ENCODE measurements at places on chromosomes 3 and 15. TPM values are rescaled to one million over a fixed set of nuclear protein-coding genes. Genes with fewer than 3 reads are reported as not detected.

Gene C3orf70
- total RNA-seq = not detected

- DNase-seq = no peak
Observed at GRCh38 chr3:20741381-20741780, 555.4 kb upstream of the SGO1 start.

DNA sequence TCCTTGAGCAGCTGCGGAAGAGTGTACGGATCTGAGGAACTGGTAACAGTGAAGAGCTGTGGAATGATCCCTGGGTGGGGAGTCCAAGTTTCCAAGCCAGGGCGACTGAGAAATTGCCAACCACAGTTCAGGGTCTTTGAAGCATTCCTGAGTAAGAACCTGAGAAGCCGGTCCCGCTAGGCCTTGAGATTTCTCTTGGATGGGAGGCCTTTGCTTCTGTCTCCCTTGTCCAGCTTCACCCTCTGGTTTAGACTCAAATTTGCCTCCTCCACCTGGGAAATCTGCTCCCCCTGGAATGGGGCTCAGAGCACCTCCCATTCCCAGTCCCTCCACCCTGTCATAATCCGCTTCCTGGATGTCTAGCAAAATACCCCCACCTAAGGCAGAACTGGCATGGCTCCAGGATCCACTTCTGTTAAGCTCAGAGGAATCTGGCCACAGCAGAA is 127.7 kb upstream of the DLG1 start:
- no peak for DNase-seq

DNA sequence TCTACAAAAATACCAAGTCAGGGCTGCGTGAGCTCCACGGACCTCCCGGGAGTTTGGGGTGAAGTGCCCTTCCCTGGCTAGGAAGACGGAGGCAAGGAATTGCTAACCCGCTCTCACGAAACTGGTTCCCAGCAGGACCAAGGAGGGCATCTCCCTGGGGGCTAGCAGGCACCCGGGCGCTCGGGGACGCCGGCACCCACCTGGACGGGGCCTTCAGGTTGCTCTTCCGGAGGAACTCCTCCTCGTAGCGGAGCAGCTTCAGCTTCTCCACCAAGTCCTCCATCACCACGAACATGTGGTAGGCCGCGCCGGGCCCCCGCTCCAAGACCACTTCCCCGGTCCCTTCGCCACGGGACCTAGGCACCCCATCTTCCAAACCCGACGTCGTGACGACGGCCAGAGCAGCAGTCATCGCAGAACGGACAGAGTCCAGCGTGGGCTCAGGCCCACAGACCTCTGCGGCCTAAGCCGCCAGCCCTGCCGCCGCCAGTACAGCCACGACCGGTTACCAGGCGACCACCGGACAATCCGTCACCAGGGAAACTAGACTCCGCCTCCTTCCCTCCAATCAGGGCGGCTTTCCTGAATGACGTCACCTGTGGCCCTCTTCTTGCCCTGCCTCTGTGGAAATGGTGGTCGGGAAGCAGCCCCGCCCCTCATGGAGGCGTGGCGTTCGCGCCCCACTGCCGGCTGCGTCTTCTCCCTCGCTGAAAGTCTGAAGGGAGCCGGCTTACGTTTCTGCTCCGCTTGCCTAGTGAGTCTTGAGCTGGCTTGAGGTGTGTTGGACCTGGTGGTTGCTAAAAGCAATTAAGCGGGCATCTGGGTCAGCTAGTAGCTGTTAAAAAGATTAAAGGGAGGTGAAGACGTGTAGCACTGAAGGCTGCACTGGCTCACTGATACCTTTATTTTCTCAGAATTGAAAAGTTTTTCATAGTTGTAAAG is at the start of gene IFT57:
TSS of gene IFT57 (minus strand) at position 514 of the 942 bp plus-strand sequence. CDS start at position 412, 102 bp downstream.
- peak; percentile 93 for DNase-seq

DNA sequence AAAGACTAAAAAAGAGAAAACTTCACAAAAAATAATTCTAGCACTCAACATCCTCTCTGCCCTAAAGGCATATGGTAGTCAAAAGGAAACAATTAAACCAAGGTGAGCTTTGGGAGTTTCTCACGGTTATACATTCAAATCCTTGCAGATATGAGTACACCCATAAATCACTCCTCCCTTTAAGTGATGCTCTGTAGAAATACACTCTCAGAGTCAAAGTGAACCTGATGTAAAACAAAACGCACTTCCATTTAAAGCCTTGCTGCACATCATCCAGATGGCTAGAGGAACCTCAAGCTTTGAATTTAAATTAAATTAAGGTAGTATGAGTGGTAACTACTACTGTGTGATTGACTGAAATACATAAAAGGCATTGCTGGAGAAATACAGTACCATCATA is 36.0 kb upstream of the AADAC start:
- DNase-seq = no peak

GRCh38 chr15:90002428-90002844 is 1.3 kb downstream of the ZNF710 start:
- peak; percentile 51 for DNase-seq

- DNase-seq = no peak
Observed at GRCh38 chr3:122516846-122517360, 2.2 kb upstream of the KPNA1 start.

- no peak for DNase-seq
Observed at GRCh38 chr3:47782446-47783308, 984 bp upstream of the SMARCC1 start.

DNA sequence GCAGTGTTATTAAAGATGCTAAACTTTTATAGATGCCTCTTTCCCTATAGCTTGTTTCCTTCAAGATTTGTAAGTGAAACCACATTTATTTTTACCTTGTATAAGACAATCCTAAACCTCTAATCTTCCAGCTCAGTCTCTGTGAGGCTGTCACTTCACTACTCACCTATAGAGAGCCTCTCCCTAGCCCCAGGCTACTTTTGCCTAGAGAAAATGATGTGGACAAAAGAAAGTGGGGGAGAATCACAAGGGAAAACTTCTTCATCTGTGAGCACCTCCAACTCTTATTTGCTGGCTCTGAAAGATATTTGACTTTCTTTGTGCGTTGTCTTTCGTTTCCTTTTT is 74.9 kb upstream of the SCN5A start:
- DNase-seq = no peak
